CD14-positive monocyte (primary cell): ENCODE measurements at places on chromosomes 13 and 19. TPM values are rescaled to one million over a fixed set of nuclear protein-coding genes. Genes with fewer than 3 reads are reported as not detected.

The KLK15 gene
- not detected for polyA plus RNA-seq

The PKN1 gene
- polyA plus RNA-seq, result 119 and 173 TPM in 2 replicates

The LRRC25 gene
- polyA plus RNA-seq, result 581 TPM

The FCER2 gene
- 2.1 TPM for polyA plus RNA-seq

The ZNF85 gene
- 2.8 TPM for polyA plus RNA-seq

The PSG1 gene
- not detected in 2 replicates for polyA plus RNA-seq

The SMIM44 gene
- not detected in 2 replicates for polyA plus RNA-seq

The SRRM5 gene
- not detected for polyA plus RNA-seq

The CLDN10 gene
- polyA plus RNA-seq, result not detected in 2 replicates

The SIAH3 gene
- not detected for polyA plus RNA-seq

The ZSCAN1 gene
- polyA plus RNA-seq, result not detected

The CLIP3 gene
- 0.24 and 0.31 TPM in 2 replicates for polyA plus RNA-seq

The LILRB1 gene
- 60.6 TPM for polyA plus RNA-seq

The CNMD gene
- not detected for polyA plus RNA-seq

The UHRF1 gene
- polyA plus RNA-seq, result 0.63 TPM

The OR7D2 gene
- polyA plus RNA-seq, result not detected

The CGB1 gene
- not detected for polyA plus RNA-seq

The RFX1 gene
- 12.8 and 14.8 TPM in 2 replicates for polyA plus RNA-seq

The PRSS57 gene
- 1.4 TPM for polyA plus RNA-seq

The ZNF541 gene
- polyA plus RNA-seq, result not detected

The EBI3 gene
- polyA plus RNA-seq, result 0.40 and 1.0 TPM in 2 replicates

The ZNF536 gene
- polyA plus RNA-seq, result not detected

The MYO1F gene
- 707 TPM in 2 replicates for polyA plus RNA-seq

The UGGT2 gene
- polyA plus RNA-seq, result 2.3 and 5.6 TPM in 2 replicates

The PLIN5 gene
- polyA plus RNA-seq, result 2.2 and 3.0 TPM in 2 replicates

The ATP7B gene
- 0.29 and 0.44 TPM in 2 replicates for polyA plus RNA-seq

The HSD17B14 gene
- polyA plus RNA-seq, result 0.08 TPM in 1 of 2 replicates, not detected in the other

The C5AR2 gene
- 32.7 and 46.9 TPM in 2 replicates for polyA plus RNA-seq
